ENCODE measurements at places on chromosomes 3 and 15. TPM values are rescaled to one million over a fixed set of nuclear protein-coding genes. Genes with fewer than 3 reads are reported as not detected.

- DNase-seq, result peak; percentile 61
Observed at GRCh38 chr15:48722764-48723661, 77.5 kb upstream of the FBN1 start.

DNA sequence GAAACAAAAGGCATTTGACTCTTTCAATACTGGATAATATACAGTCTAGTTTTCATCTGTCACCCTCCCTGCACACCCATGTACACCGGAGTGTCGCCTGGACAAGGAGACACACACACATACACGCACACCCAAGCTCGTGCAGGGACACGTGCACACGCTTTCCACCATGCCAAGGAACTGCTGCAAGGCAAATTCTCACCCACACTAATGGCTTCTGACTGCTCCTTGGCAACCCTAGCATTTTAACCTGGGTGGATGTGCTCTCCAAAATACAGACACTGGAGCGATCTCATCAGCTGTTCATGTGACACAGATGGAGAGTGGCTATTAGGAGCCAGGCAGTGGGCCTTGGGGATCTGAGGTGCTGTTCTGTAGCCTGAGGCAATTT is 61.6 kb downstream of the MEIS2 start:
- no peak for DNase-seq

GRCh38 chr15:48052946-48053345 is 67.8 kb upstream of the SLC24A5 start:
- DNase-seq, result no peak

GRCh38 chr3:112405845-112406244 is 72.9 kb downstream of the CD200 start:
- DNase-seq, result no peak

GRCh38 chr15:101651554-101652097 is 555 bp downstream of the TM2D3 start:
- DNase-seq, result no peak

KNG1 gene
- total RNA-seq, result not detected

RPL14 gene
- 490 TPM for total RNA-seq

PDZRN3 gene
- total RNA-seq, result not detected

Measured in glomerular endothelial cell (primary cell).